ENCODE measurements at places on chromosomes 12 and 14.

- DNase-seq: peak; percentile 46
Measured at GRCh38 chr12:45290216-45290605, 74.3 kb downstream of the ANO6 start.

DNA sequence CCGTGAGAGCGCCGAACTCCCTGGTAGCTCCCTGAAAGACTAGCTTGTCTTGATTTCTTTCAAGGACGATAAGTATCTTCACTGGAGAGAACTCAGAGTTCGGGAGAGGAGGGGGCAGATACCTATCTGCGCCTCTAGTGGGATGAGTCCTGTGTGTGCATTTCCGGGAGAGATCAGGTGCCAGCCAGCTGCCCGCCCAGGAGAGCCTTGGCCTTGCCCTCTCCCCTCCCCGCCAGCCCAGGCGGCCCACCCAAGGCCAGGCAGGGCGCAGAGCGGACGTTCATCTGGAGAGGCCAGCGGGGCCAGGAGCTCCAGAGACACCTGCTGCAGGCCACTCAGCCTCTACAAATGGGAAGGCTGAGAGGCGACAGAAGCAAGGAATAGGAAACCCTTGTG, 1.0 kb downstream of the CD9 start:
- peak; percentile 77 for DNase-seq

GRCh38 chr14:34347683-34348082, 114.4 kb downstream of the SPTSSA start:
- peak; percentile 63 for DNase-seq

DNA sequence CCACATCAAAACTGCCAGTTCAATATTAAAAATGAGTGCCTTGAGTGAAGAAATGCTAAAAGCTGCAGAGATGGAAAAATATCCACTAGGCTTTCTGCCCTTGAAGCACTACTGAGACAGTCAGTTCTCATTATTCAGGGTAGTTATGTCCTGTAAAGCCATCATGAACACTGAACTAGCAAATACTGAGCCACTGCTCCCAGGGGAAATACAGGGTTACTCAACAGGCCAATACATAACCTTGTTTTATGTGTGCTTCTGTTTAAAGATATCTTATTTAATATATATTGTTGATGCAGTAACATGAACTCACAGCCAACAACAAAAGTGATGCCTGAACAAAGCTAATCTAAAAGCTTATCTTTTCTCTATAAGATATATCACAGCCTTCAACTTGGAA, 3.3 kb downstream of the RAD52 start:
- DNase-seq: no peak

DNA sequence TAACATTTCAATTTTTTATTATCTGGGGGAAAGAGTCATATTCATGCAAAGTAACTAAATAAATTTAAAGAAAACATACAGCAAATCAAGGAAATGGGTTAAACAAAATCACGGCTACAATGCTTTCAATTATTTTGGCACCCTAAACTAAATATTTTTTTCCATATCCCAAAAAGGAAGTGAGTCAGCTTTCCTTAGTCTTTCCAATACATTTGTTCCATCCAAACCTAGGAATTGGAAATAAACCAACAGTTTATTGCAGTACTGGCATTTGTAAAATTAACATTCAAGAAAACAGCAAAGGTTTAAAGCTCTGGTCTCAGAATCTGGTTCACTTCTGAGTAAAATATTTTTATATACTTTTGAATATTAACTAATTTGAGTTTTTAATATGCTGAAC, 89.2 kb downstream of the BCL2L14 start:
- DNase-seq: no peak

GRCh38 chr12:9740106-9740750, 7.3 kb upstream of the CLECL1 start:
- peak; percentile 59 for DNase-seq

- no peak for DNase-seq
Measured at GRCh38 chr12:82690006-82690405, 3.3 kb downstream of the TMTC2 start.

DNA sequence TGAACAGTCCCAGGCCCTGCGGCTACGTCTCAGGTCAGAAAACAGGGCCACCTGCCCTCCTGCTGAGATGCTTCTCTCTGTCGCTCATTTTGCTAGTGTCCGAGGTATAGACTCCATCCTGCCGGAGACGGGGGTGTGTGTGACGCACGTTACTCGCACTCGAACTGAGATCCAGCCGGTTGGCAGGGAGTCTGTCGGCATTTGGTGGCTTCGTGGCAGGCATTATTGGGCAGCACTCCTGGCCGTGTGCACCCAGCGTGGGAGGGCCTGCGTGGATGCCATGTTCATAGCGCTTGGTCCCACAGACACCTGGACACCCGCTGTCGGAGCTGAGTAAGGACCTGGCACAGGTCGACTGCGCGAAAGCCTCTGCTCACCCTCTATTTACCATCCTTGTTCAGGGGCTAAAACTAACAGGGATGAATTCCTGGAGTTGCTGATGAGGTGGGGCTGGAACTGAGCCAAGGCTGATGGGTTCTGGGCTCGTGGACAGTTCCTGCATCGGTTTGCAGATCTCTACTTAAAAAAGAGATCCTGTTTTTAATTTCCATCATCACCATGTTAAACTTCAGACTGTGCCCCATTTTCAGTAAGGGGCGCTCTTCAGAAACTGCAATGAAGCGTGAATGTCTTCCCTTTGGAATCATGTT, 28.6 kb downstream of the AACS start:
- no peak for DNase-seq

DNA sequence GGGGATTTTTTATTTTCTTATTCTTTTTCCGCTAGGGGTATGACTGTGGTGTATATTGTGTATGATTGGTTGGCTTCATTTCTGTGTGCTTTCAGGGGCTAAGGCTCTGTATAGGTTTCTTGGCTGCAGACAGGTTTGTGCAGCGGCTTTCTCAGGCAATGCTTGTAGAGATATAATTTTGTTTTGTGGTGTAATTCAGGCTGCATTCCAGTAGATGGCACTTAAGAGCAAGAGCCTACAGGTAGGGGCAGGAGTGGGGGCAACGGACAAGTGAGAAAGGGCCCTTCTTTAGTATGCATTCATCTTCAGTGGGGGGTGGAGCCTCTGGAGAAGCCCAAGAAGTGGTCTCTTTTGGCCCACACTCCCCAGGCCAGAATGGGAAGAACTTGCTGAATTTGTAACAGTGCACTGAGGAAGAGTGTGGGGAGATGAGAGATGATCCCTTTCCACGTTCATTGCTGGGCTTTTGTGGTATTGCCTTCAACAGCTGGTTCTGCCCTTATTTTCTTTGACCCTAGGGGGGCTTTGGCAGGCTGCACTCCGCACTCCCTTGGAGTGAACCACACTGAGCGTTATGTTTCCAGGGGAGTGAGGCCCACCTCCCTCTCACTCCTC, 78.6 kb downstream of the IFNG-AS1 start:
- peak; percentile 4 for DNase-seq

DNA sequence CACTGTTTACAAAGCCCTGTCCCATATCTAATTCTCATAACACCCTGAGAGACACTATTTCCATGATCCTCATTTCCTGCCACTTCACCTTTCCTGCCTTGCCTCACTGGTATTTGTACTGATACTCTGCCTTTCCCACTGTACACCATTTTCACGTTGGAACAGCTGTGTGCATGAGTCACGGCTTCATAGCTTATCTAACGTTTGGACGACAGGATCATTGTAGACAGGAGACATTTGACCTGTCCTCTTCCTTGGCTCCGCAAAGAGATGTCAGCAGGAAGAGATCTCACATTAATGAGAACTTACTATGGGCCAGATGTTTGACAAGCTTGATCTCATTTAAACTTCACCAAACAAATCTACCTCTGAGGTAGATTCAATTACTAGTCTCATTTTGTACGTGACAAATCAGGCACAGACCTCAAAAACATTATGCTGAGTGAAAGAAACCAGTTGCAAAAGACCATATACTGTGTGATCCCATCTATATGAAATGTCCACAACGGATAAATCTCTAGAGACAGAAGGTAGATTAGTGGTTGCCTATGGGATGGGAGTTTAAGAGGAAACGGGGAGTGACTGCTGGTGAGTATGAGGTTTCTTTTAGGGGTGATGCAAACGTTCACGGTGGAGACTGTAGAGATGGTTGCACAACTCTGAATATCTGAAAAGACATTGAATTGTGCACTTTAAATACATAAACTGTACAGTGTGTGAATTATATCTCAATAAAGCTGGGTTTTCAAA, 71.2 kb downstream of the KCNK13 start:
- no peak for DNase-seq

DNA sequence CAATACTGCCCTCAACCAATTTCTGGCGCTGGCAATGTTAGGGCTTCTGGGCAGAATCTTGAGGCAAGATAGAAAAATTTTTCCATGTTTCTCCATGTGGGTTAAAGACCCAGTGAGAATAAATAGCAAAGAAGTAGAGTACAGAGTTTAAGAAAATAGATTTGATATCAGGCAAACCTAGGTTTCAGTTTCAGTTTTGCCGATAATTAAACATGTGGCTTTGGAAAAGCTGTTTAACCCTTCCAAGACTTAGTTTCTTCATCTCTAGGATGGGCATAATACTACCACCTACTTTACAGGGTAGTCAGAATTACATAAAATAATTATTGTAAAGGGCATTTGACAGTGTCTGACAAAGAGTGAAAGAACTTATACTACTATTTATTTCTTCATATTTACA, 360.4 kb downstream of the PCNX1 start:
- no peak for DNase-seq

DNA sequence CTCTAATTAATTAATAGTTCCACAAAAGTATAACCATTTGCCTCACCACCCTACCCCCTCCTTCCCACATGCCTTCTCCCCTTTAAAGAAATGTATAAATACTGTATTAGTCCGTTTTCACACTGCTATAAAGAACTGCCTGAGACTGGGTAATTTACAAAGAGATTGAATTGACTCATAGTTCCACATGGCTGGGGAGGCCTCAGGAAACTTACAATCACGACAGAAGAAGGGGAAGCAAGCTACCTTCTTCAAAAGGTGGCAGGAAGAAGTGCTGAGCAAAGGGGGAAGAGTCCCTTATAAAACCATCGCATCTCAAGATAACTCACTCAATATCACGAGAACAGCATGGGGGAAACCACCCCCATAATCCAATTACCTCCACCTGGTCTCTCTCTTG, 8.2 kb upstream of the RESF1 start:
- no peak for DNase-seq

GRCh38 chr14:71931492-71932228, 569 bp upstream of the RGS6 start:
- DNase-seq: no peak

- DNase-seq: no peak
Measured at GRCh38 chr12:95615749-95616148, 64.5 kb upstream of the USP44 start.

Data from kidney tubule cell (primary cell).